ENCODE measurements at places on chromosomes 11 and 22.

GRCh38 chr11:14093065-14093464 lies 130.5 kb downstream of the SPON1 start:
- DNase-seq = no peak

DNA sequence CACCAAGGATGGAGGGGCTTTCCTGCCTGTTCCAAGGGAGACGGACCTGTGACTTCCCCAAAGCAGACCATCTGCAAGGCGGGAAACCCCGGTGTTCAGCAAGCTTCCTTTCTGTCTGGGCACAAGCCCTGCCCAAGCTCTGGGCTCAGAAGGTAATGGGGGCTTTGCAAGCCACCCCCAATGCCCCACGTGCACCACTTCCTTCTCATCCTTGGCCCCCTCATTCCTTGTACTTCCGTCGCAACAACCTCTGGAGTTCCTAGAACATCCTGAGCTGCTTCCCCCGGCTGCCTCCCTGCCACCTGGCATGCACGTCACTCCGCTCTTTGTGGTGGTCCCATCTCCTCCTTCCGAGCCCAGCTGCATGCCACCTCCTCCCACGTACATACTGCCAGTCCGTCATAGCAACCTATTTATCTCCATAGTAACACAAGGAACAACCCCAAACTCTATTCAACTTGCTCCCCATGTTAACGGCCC lies 3.9 kb downstream of the MYEOV start:
- peak; percentile 14 for DNase-seq

DNA sequence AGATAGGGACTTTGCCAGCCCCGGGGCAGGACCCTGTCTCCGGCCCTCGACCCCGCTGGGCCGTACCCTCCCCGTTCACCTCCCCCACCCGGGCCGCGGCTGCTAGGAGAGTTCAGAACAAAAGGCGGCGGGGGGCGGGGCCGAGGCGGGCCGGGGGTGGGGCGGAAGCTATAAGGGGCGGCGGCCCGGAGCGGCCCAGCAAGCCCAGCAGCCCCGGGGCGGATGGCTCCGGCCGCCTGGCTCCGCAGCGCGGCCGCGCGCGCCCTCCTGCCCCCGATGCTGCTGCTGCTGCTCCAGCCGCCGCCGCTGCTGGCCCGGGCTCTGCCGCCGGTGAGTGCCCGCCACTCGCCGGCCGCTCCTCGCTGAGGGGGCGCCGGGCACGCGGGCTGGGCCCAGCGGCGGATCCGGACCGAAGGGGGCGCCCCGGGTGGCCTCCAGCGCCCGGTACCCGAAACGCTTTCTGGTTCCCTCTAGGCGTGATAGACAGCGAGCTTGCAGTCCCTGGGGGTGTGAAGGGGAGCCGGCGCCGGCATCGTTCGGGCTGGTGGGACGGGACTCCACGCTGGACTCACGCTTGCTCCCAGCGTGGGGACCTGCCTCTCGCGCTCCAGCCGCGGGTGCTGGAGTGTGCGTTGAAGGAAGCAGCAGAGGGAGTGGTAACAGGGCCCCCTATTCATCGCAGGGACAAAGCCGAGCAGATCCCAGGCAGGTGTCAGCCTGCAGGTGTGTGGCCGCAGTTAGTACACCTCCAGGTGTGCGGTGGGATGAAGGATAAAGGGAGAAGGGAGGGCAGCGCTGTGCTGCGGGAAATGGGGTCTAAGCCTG lies at the start of gene MMP11:
Gene MMP11 (plus strand): TSS at position 201 of the 825 bp plus-strand sequence. CDS start 22 bp downstream, at position 223.
- DNase-seq = no peak

GRCh38 chr11:91178366-91178765 lies 955.5 kb upstream of the CHORDC1 start:
- DNase-seq = no peak

DNA sequence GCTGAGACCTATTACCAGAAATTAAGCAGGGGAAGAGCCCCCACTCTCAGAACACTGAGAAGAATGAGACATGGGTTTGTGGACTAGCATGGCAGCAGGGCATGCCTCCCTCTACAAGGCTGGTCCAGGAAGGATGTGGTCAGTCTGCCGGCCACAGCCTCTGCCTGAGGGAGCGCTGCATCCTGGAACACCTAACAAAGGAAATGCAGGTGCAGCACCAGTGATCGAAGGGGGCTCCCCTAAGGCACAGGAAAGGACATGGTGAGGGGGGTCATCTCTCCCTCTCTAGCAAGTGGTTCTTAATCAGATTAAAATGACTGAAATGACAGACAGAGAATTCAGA lies 40.6 kb upstream of the ARL14EP start:
- DNase-seq = no peak

DNA sequence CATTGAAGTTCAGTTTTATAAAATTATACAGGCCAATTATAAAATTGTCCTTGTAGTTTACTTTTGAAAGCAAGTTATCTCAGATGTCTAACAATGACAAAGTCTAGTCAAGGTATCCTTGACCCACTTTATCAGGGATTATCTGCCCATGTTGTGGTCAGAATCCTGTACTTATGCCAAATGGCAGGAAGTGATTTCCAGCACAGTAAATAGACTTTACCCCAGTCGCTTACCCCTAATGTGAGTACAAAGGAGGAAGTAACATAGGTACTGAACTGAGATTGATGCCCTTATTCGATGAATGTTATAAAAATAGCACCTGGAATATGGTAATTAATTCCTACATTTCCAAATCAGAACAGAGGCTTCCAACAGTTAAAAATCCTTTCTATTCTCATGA lies 355.7 kb downstream of the CNTN5 start:
- DNase-seq = no peak

All from stimulated activated CD8-positive, alpha-beta memory T cell treated with anti-CD3 and anti-CD28 coated beads, Interleukin-7, amount 100 ng/mL, for 1 hour (primary cell).